Stimulated activated CD4-positive, alpha-beta T cell treated with anti-CD3 and anti-CD28 coated beads, TNF-alpha, amount 100 ng/mL, for 24 hours (primary cell): ENCODE measurements at places on chromosomes 6 and 20.

DNA sequence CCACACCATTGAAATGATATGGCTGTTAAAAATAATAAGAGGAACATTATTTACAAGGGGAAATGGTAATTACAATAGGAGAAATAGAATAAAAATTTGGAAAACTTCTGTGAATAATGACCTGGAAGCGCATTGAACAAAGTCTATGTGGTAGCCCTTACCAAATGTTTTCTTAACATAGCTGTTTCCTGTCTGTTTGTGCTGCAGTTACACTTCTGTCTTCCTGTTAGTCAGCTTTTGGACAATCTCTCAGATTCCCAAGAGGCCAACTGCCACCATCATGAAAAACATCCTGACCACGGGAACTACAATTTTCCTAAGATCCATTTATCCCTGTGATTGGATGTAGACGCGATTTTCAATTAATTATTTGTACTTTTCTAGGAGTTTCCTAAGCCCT lies 754.4 kb upstream of the MARCKS start:
- DNase-seq: no peak

DNA sequence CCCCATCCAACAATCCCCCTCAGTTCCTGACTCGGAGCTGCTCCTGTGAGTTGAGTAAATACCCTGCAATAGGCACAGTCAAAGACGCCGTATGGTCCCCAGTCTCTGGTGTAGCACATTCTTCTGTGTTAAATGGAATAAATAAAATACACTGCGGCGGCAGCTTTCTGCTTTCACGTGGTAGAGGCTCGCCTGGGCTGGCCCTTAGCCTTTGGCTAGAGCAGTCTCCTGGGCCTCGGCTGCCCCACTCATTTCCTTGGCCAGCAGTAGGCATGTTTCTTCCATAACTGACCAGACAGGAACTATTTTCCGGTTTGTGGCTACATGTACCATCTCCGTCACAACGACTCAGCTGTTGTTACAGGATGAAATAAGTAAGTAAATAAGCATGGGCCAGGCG lies 20.7 kb downstream of the SERPINB6 start:
- DNase-seq: no peak

DNA sequence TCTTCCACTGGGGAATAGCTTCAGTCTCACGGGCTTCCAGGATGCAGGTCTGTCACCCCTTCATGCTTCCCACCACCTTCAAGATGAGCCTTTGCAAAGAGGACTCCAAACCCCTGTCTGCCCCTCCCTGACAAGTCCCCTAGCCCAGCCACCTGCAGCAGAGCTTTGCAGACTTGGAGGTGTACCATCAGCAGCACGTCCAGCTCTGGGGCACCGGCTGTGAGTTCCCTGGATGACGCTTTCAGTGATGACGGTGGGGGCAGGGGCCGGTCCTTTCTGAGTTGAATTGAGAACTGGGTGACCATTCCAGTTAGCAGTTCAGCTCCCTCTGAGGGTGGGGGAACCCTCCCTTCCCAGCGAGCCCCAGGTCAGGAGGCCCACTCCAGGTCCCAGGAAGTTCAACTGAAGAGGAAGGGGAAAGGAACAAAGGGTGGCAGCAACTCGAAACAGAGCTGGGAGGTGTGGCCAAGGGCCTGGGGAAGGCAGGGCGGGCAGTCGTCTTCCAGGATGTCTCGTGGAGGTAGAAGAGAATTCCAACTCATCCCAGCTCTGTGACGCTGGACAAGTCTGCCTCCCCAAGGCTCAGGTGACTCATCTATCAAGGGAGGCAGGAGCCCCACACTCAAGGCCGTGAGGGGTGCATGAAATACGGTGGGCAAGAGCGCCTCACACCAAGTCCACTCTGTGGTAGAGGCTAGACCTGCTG lies 86.0 kb downstream of the PTPN1 start:
- DNase-seq: no peak

- no peak for DNase-seq
These were observed 72.4 kb upstream of the GTSF1L start for GRCh38 chr20:43799150-43799711.

- no peak for DNase-seq
These were observed 103.7 kb downstream of the SNAP25 start for GRCh38 chr20:10322073-10323012.

DNA sequence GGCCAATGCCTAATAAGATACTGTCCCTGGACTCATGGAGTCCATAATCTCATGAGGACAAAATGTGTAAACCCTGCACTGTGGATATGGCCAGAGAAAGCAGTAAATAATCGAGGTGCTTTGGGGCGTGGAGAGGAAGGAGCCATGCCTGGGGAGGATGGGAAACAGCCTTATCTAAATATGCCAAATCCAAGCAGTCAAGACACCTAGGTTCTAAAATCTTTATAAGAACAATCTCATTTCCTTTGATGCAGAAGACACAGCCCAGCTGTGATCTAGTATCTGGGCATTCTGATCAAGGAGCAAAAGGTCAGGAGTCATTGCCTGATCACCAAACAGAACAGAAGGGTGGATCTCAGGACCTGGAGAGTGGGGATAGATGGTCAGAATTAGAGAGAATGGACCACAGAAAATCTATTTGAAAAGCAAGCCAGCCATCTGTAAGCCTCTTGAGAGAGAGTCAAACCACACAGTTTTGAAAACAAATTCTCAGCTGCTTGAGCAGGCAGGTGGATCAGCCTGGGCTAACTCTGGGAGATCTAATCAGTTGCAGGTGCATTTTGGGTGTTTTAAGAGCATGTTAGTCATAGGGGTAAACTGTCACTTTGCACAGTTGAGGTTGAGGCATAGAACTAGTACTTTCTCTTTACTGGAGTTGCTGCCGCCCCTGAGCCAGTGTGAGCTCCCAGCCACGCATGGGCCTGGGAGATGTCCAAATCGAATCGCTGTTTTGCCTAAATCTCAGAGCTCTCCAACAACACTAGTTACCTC lies 130.8 kb upstream of the TNFAIP3 start:
- no peak for DNase-seq

- no peak for DNase-seq
These were observed 240 bp downstream of the FOXQ1 start for GRCh38 chr6:1312203-1312472.

DNA sequence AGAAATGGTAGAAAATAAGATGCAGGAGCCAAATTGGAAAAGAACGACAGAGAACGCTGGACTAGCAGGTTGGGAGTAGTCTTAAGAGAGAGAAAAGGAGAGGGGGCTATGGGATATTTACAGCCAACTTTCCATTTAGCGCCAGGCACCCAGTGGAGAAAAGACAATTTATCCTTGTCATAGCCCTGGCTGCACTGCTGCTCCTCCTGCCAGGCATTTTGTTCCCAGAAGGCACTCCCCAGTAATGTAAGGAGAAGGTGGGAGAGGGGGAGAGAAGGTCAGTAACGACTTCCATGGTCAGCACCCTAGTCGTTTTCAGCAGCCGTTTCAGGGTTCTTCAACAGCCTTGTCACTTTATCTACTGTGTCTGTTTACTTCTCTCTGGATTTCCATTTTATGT lies 159.0 kb downstream of the TRMT11 start:
- no peak for DNase-seq

DNA sequence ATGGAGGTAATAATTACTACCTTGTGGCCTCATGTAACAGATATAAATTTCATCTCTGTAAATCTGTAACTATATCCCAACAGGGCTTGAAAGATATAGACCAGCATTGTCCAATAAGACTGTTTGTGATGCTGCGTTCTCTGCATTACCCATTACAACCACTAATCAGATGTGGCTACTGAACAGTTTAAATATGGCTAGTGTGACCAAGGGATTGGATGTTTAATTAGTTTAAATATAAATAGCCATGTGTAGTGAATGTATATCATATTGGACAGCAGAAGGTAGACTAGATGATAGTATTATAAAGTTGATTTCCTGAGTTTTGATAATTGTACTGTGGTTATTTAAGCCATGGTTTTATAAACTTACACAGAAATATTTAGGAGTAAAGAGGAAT lies 27.8 kb upstream of the JAG1 start:
- no peak for DNase-seq
